ENCODE measurements at places on chromosomes 2 and 18.

GRCh38 chr2:162537651-162538050 lies 193.7 kb downstream of the GCA start:
- H3K27ac ChIP-seq: no peak overlapping the region
- no peaks in the 10 kb centered on the region for H3K36me3 ChIP-seq
- H3K4me1 ChIP-seq: no peaks in the 10 kb centered on the region
- no peak for ATAC-seq
- H3K27me3 ChIP-seq: no peaks in the 10 kb centered on the region
- no peak overlapping the region for H3K4me3 ChIP-seq

- peaks cover 18% of the 10 kb centered on the region for H3K4me1 ChIP-seq
- H3K27me3 ChIP-seq: no peaks in the 10 kb centered on the region
- H3K27ac ChIP-seq: no peak overlapping the region
These were observed 130.6 kb downstream of the TWIST2 start for GRCh38 chr2:238978497-238978896.

- peak overlapping the region; percentile 89 for H3K27ac ChIP-seq
- peaks cover 51% of the 10 kb centered on the region for H3K27me3 ChIP-seq
- H3K36me3 ChIP-seq: no peaks in the 10 kb centered on the region
These were observed 2.0 kb downstream of the ZNF521 start for GRCh38 chr18:25349926-25350487.

DNA sequence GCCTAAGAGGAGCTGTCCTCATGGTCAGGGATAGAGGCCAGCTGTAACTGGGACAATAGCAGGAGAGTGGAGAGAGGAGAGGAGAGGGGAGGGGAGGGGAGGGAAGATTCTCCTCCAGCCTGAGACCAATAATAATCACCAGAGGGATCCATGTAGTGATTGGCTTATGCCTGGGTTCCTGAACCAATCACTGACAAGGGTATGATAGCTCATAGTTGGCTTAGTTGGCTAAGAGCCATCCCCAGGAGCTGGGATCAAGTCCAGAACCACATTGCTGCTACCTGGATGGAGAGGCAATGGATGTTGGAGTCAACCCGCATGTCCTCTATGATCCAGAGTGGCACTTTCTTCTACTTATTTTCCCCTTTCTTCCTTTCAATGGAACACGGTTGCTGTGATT lies 7.7 kb upstream of the ST8SIA5 start:
- no peak for ATAC-seq
- no peak overlapping the region for H3K4me3 ChIP-seq
- no peaks in the 10 kb centered on the region for H3K36me3 ChIP-seq

DNA sequence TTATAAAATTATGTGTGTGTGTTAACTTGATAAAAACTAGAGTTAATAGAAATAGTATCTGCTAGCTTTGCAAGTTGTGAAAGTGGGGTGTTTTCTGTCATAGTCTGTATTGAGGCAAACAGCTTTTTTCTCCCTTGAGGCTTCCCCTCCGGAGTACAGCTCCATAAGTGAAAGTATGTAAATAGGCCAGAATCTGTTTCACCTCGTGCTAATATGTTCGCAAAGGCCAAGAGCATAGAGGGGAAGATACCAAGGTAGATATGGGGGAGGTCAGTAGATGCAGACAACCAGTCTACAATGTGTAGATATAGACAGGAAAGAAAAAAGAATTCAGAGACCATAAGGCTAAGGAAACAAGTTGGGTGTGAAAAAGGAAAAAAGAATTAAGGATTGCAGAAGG lies 72.9 kb downstream of the PTRHD1 start:
- H3K27ac ChIP-seq: no peak overlapping the region
- peaks cover 25% of the 10 kb centered on the region for H3K36me3 ChIP-seq
- ATAC-seq: no peak
- peaks cover 4% of the 10 kb centered on the region for H3K4me1 ChIP-seq

GRCh38 chr18:30623401-30624065 lies 419.0 kb downstream of the DSC3 start:
- no peaks in the 10 kb centered on the region for H3K36me3 ChIP-seq
- H3K27ac ChIP-seq: no peak overlapping the region
- no peak for ATAC-seq
- no peaks in the 10 kb centered on the region for H3K4me1 ChIP-seq
- H3K27me3 ChIP-seq: no peaks in the 10 kb centered on the region

- no peaks in the 10 kb centered on the region for H3K27me3 ChIP-seq
- no peaks in the 10 kb centered on the region for H3K36me3 ChIP-seq
- ATAC-seq: peak; percentile 77
- H3K4me3 ChIP-seq: no peak overlapping the region
These were observed 107.4 kb downstream of the ARL6IP6 start for GRCh38 chr2:152825834-152826233.

GRCh38 chr2:20447437-20448245 lies 767 bp downstream of the RHOB start:
- no peaks in the 10 kb centered on the region for H3K27me3 ChIP-seq
- ATAC-seq: no peak
- H3K4me3 ChIP-seq: peak overlapping the region; percentile 97
- peaks cover 30% of the 10 kb centered on the region for H3K4me1 ChIP-seq

DNA sequence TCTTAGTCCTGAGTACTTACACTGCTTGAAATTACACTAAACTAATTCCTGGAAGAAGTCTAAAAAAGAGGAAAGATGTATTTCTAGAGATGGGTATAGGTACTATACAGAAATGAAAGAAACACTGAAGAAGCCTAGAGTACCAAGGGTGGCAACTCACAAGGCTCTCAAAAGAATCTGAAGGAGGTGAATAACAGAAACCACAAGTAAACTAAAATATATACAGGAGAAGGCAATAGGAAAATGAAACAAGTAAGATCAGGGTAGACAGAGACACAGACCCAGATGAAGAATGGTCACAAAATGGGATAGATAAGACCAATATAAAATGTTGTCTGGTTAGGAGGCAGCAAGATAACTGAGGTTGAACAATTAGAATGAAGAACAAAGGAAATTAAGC lies 59.9 kb downstream of the USP37 start:
- no peak overlapping the region for H3K4me3 ChIP-seq
- no peaks in the 10 kb centered on the region for H3K4me1 ChIP-seq
- ATAC-seq: no peak
- no peaks in the 10 kb centered on the region for H3K27me3 ChIP-seq
- H3K36me3 ChIP-seq: peaks cover 43% of the 10 kb centered on the region

GRCh38 chr18:80200171-80200931 lies 47.0 kb downstream of the PARD6G start:
- no peaks in the 10 kb centered on the region for H3K4me1 ChIP-seq
- no peak for ATAC-seq
- no peaks in the 10 kb centered on the region for H3K27me3 ChIP-seq
- H3K27ac ChIP-seq: peak overlapping the region; percentile 28
- H3K36me3 ChIP-seq: no peaks in the 10 kb centered on the region
- H3K4me3 ChIP-seq: no peak overlapping the region

DNA sequence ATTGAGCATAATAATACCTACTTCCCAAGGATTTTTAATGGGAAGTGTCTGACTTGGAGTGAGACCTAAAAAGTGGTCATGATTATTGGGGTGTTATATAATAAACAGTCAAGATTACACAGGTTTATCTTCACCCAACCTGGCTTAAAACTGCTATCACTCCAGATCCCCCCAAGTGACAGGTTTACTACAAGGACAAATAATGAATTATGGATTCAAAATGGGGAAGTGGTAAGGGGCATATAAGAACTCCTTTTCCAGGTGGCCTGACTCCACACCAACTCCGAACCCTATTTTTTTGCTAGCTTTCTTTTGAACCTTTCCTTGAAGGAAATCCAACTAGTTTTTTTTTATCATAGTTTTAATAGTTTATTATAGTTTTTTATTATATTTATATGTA lies 663.0 kb upstream of the FANCL start:
- no peaks in the 10 kb centered on the region for H3K4me1 ChIP-seq
- no peak for ATAC-seq
- H3K27ac ChIP-seq: no peak overlapping the region
- peaks cover 19% of the 10 kb centered on the region for H3K27me3 ChIP-seq
- no peak overlapping the region for H3K4me3 ChIP-seq
- no peaks in the 10 kb centered on the region for H3K36me3 ChIP-seq

GRCh38 chr2:118607641-118608040 lies 239.8 kb downstream of the EN1 start:
- no peaks in the 10 kb centered on the region for H3K4me1 ChIP-seq
- H3K4me3 ChIP-seq: no peak overlapping the region
- H3K27me3 ChIP-seq: peaks cover 15% of the 10 kb centered on the region

- no peak overlapping the region for H3K4me3 ChIP-seq
- H3K27ac ChIP-seq: no peak overlapping the region
- H3K4me1 ChIP-seq: peaks cover 4% of the 10 kb centered on the region
- no peaks in the 10 kb centered on the region for H3K36me3 ChIP-seq
These were observed 112.1 kb downstream of the MCFD2 start for GRCh38 chr2:46803547-46803878.

DNA sequence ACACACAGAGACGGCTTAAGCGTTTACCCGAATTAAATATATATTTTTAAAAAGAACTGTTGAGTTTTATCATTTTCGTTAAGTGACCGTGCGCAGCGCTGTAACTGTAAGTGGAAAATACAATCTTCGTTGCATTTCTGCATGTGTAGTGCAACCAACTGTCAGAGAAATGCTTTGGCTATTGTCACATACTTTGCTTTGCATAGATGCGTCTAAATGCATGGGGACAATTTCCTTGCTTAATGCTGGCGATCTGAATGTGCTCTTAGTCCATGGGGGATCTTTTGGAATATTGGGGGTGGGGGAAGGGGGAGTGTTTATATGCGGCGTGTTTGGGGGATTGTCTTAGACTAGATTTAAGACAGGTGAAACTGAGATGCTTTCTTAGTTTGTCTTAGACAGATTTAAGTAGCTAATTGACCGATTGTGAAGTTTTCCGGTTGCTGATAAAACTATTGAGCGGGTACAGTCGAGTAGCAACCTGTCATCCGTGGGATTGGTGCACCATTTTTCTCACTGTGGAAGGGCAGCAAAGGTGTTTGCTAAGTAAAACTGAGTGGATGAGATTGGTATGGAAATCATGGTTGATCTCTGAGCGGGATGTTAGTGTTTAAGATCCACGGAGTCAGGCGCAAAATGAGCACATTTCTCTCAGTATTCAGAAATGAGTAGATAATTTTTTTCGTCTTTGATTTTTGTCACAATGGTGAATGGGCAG lies 476 bp downstream of the VSNL1 start:
- H3K36me3 ChIP-seq: no peaks in the 10 kb centered on the region
- peak overlapping the region; percentile 73 for H3K4me3 ChIP-seq
- no peak for ATAC-seq
- peak overlapping the region; percentile 79 for H3K27ac ChIP-seq

- peak overlapping the region; percentile 96 for H3K27ac ChIP-seq
- H3K36me3 ChIP-seq: no peaks in the 10 kb centered on the region
- H3K4me3 ChIP-seq: peak overlapping the region; percentile 92
- no peak for ATAC-seq
These were observed 735 bp downstream of the NRP2 start for GRCh38 chr2:205682971-205683501.

DNA sequence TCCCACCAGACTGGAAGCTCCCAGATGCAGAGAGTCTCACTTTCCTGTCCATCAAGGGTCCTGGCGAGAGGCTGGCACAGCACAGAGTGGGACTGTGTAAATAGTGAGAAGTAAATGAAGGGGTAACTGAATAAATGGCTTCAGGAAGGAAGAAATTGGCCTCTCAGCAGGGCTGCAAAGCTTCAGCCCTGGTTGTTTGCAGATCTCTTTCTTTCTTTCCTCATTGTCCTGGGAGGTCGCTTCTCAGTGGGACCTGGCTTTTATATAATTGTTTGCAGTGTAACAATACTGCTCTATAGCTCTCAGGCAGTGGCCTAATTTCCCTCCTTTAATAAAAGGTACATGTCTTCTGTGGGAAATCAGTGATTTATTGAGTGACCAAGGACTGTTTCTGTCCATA lies 74.9 kb upstream of the GPR45 start:
- no peak for ATAC-seq
- H3K4me3 ChIP-seq: no peak overlapping the region
- no peak overlapping the region for H3K27ac ChIP-seq
- H3K36me3 ChIP-seq: no peaks in the 10 kb centered on the region

DNA sequence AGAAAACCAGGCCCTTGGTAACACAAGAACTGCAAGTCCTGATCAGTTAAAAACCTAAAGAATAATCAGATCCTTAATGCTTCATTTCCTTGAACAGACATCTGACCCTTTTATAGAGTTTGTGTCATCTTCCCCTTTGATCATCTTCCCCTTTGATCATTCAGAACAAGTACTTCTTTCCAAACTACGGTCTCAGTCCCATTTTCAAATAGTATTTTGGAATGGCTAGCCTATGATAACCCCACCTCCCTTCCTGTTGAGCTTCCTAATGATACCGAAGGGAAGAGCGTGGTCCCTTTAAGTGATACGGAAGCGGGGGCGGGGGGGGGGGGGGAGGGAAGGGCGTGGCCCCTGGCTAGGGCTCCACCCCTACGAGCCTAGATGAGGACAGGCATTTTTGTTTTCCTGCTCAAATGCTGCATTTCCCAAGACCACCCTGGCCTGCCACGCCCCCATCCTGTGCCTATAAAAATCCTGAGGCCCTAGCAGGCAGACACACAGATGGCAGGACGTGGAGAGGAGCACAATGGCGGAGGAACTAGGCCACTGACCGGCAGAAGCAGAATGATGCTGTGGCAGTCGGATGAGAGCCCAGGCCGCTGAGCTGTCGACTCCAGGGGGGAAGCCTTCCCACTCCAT lies 24.1 kb upstream of the CHRNA1 start:
- H3K36me3 ChIP-seq: no peaks in the 10 kb centered on the region
- no peaks in the 10 kb centered on the region for H3K27me3 ChIP-seq
- no peak for ATAC-seq
- H3K4me3 ChIP-seq: no peak overlapping the region

- H3K4me1 ChIP-seq: no peaks in the 10 kb centered on the region
- H3K4me3 ChIP-seq: no peak overlapping the region
- no peaks in the 10 kb centered on the region for H3K27me3 ChIP-seq
- H3K27ac ChIP-seq: no peak overlapping the region
- ATAC-seq: peak; percentile 70
- H3K36me3 ChIP-seq: no peaks in the 10 kb centered on the region
These were observed 22.9 kb upstream of the TMEM87B start for GRCh38 chr2:112032224-112032586.

GRCh38 chr18:13379062-13379865 lies 160.7 kb downstream of the LDLRAD4 start:
- no peak for ATAC-seq
- H3K36me3 ChIP-seq: no peaks in the 10 kb centered on the region
- peaks cover 93% of the 10 kb centered on the region for H3K4me1 ChIP-seq
- H3K4me3 ChIP-seq: no peak overlapping the region
- H3K27me3 ChIP-seq: no peaks in the 10 kb centered on the region

GRCh38 chr2:157244691-157245090 lies 12.8 kb upstream of the GALNT5 start:
- no peaks in the 10 kb centered on the region for H3K27me3 ChIP-seq
- H3K4me3 ChIP-seq: no peak overlapping the region
- no peak for ATAC-seq

DNA sequence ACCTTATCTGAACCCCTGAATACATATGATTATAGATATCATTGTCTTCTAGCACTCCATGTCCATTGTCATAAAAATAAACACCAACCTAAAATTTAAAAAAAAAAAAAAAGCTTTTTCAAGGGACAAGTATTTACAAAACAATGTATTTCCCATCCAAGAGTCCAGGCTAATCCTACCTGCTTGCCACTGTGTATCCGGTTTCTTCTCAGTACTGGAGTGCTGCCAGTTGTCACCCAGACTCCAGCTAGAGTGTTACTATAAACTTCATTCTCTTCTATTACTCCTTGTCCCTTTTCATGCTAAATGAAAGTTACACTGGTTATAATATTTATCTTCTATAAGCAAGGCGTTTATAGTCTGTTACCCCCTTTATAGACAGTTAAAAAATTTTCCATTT lies 35.8 kb downstream of the MSH6 start:
- H3K27me3 ChIP-seq: no peaks in the 10 kb centered on the region
- no peaks in the 10 kb centered on the region for H3K4me1 ChIP-seq
- no peaks in the 10 kb centered on the region for H3K36me3 ChIP-seq
